ENCODE measurements at places on chromosomes 1 and 21. TPM values are rescaled to one million over a fixed set of nuclear protein-coding genes. Genes with fewer than 3 reads are reported as not detected.

The DNAI4 gene
- total RNA-seq: 3.1 TPM

The HPDL gene
- total RNA-seq: 8.4 TPM

The MRPL39 gene
- total RNA-seq: 34.2 TPM

The ACTRT2 gene
- total RNA-seq: not detected

The FAM177B gene
- not detected for total RNA-seq

- H3K27me3 ChIP-seq: no peaks in the 10 kb centered on the region
- H3K36me3 ChIP-seq: peaks cover 2% of the 10 kb centered on the region
- peaks cover 11% of the 10 kb centered on the region for H3K4me1 ChIP-seq
- H3K4me3 ChIP-seq: no peak overlapping the region
Observed at GRCh38 chr1:94798054-94798453, 22.1 kb upstream of the SLC44A3 start.

DNA sequence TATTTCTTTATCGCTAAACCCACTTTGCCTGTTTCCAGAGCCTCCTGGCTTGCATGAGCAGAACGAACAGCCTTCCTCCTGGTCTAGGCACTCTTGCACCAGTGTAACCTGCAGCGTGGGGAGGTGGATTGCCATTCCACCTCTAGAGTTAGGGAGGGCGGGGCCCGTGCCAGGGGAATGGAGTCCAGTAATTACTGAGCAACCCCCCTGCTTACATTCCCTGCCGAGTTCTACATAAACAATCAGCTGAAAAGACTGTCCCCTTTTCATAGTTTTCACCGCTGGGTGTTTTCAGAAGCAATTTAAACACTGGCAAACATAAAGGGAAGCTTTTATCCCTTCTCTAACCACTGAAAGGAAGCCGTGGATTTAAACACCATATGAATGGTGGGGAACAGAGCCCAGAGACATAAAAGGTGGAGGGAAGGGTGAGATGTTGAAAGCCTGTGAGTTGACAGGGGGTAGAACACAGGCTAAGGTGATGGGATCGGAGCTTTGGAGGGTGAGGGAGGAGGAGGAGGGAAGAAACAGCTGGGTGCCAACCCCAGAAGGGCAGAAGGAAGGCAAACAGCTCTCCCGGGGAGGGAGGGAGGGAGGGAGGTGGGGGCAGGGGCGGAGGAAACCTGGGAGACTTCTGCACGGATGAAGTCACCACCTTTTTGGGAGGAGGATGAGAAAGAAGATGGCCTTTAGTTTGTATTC, 68.0 kb upstream of the WDR26 start:
- H3K4me3 ChIP-seq: no peak overlapping the region
- peaks cover 47% of the 10 kb centered on the region for H3K4me1 ChIP-seq
- H3K27me3 ChIP-seq: no peaks in the 10 kb centered on the region
- peak overlapping the region; percentile 32 for H3K27ac ChIP-seq
- H3K36me3 ChIP-seq: no peaks in the 10 kb centered on the region

- no peak overlapping the region for H3K27ac ChIP-seq
- H3K36me3 ChIP-seq: no peaks in the 10 kb centered on the region
- H3K4me1 ChIP-seq: no peaks in the 10 kb centered on the region
- no peak overlapping the region for H3K4me3 ChIP-seq
Observed at GRCh38 chr1:71193153-71193552, 112.3 kb upstream of the ZRANB2 start.

DNA sequence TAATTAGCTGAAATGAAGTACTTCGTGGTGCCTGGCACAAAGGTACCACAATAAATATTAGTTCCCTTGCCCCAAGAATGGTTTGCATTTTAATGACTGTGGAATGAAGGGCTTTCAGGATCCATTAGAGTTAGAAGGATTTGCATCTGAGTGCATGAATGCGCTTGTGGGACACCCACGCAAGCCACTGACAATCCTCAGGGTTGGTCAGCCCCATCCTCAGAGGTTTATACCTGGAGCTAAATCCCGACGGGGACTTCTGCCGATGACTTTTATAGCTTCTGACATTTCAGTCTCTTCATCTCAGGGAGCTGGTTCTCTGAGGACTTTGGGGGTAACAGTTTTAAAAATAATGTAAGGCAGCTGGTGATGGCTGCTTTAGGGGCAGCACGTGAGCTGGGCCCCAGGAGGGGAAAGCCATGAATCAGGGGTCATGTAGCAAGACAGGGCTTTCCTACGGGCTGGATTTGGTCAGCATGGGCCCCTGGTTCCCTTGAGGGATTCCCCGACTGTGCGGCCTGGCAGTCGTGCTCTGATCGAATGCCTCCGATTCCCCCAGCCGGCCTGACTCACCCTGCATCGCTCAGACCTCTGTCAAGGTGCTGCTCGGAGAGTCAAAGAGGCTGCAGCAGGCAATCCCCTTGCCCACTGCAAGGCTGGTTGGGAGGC, 20.8 kb upstream of the IL10 start:
- DNase-seq: no peak
- no peak overlapping the region for H3K4me3 ChIP-seq
- H3K4me1 ChIP-seq: peaks cover 36% of the 10 kb centered on the region
- no peak overlapping the region for H3K27ac ChIP-seq

DNA sequence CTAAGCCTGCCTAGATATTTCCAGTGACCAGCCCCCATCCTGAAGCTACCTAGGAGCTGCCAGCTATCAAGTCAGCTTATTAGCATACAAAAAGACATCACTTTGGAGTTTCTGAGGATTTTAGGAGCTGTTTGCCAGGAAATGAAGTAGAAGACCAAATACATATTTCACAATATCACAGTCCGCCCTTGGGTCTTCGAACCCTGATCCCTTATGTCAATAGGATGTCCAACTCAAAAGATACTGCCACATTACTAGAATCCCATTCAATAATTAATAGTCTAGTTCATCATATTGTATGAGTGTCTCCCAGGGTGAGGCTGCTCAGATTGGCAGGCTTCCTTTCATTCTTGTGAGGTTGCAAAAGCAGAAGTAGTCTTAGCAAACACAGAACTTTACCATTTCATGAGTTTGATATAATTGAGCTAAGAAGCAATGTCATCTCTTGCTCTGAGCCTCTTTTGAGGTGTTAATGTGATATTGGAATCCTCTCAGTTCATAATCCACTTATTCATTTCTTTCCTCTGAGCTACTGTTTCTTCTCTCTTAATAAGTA, 13.6 kb downstream of the IPO9 start:
- H3K27me3 ChIP-seq: no peaks in the 10 kb centered on the region
- no peak overlapping the region for H3K27ac ChIP-seq
- no peak overlapping the region for H3K4me3 ChIP-seq
- peaks cover 5% of the 10 kb centered on the region for H3K4me1 ChIP-seq
- no peak for DNase-seq
- H3K36me3 ChIP-seq: peaks cover 15% of the 10 kb centered on the region

DNA sequence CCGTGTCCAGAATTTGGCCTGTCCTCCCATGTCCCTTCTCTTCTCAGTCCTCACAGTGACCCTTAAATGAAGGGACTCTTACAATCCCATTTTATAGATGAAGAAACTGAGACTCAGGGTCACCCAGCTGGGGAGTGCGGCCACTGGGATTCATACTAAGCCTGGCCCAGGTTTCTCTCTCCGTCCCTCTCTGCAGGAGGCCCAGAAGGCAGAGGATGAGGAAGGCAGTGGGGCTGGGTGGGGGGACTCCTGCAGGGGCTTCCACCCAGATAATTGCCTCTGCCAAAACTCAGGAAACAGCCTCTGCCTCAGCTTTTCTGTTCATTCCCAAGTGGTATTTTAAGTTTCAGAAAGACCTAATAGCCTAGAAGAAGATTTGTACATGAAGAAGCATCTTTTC, 299.8 kb downstream of the MATN1 start:
- no peak overlapping the region for H3K4me3 ChIP-seq
- H3K27me3 ChIP-seq: peaks cover 7% of the 10 kb centered on the region
- H3K27ac ChIP-seq: no peak overlapping the region

- H3K4me3 ChIP-seq: no peak overlapping the region
- no peaks in the 10 kb centered on the region for H3K36me3 ChIP-seq
- no peaks in the 10 kb centered on the region for H3K4me1 ChIP-seq
Observed at GRCh38 chr1:94165843-94166242, 44.9 kb upstream of the ABCA4 start.

GRCh38 chr1:36349241-36349671, 25.8 kb upstream of the EVA1B start:
- H3K4me1 ChIP-seq: peaks cover 23% of the 10 kb centered on the region
- no peak for DNase-seq
- no peak overlapping the region for H3K4me3 ChIP-seq

GRCh38 chr1:77888781-77889642, 588 bp downstream of the NEXN start:
- DNase-seq: peak; percentile 51
- peak overlapping the region; percentile 69 for H3K4me3 ChIP-seq
- H3K36me3 ChIP-seq: peaks cover 2% of the 10 kb centered on the region
- H3K27me3 ChIP-seq: peaks cover 23% of the 10 kb centered on the region
- H3K4me1 ChIP-seq: peaks cover 7% of the 10 kb centered on the region

DNA sequence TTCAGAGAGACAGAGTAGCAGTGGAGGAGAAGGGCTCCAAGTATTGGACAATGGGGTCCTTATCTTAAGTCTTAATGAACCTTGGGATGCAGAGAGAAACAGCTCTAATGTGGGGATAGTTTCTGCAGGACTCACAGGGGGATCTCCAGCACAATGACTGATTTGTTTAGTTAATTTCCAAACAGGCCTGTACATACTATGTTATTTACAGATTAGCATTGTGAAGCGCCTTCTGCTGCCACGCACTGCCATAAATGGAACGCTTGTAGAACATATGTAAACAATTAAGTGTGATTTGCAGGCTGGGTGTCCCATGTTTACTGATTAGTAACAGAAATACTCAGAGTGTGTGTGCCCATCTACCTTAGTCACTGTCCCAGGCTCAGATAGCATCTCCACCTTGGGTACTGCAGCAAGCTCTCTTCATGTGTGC, 56.1 kb downstream of the NTPCR start:
- H3K27me3 ChIP-seq: no peaks in the 10 kb centered on the region
- H3K36me3 ChIP-seq: peaks cover 9% of the 10 kb centered on the region
- H3K4me3 ChIP-seq: no peak overlapping the region
- H3K4me1 ChIP-seq: no peaks in the 10 kb centered on the region

DNA sequence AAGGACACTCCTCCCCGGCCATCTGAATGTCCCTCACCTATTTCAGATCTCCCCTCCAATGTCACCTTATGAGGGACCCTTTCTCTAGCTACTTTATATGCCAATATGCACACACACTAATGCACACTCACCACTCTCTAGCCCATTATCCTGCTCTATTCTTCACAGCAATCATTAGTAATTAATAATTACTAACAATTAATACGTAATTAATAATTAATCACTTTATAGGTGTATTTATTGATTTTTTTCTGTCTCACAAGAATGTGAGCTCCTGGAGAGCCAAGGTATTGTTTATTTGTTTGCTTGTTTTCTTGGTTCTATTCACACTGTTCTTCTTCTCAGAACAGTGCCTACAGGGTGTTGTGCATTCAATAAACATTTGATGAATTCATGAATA, 385.2 kb upstream of the DUSP10 start:
- no peaks in the 10 kb centered on the region for H3K36me3 ChIP-seq
- H3K27ac ChIP-seq: no peak overlapping the region
- DNase-seq: no peak
- H3K4me3 ChIP-seq: no peak overlapping the region
- peaks cover 1% of the 10 kb centered on the region for H3K27me3 ChIP-seq

GRCh38 chr1:154276797-154277196, 4.4 kb downstream of the HAX1 start:
- peaks cover 16% of the 10 kb centered on the region for H3K36me3 ChIP-seq
- no peak overlapping the region for H3K27ac ChIP-seq
- peaks cover 21% of the 10 kb centered on the region for H3K4me1 ChIP-seq
- no peaks in the 10 kb centered on the region for H3K27me3 ChIP-seq

GRCh38 chr1:115323366-115324004, 14.6 kb downstream of the NGF start:
- no peaks in the 10 kb centered on the region for H3K36me3 ChIP-seq
- no peaks in the 10 kb centered on the region for H3K4me1 ChIP-seq
- no peak overlapping the region for H3K27ac ChIP-seq
- peaks cover 6% of the 10 kb centered on the region for H3K27me3 ChIP-seq

GRCh38 chr1:59714966-59715365, 99.8 kb upstream of the HOOK1 start:
- no peaks in the 10 kb centered on the region for H3K4me1 ChIP-seq
- H3K36me3 ChIP-seq: no peaks in the 10 kb centered on the region
- DNase-seq: no peak
- no peak overlapping the region for H3K4me3 ChIP-seq

Measured in activated naive CD8-positive, alpha-beta T cell treated with anti-CD3 and anti-CD28 coated beads, Interleukin-2, amount 10 ng/mL, durations not matched to agents 7 days and 5 days (primary cell).